Activated CD8-positive, alpha-beta T cell treated with anti-CD3 and anti-CD28 coated beads for 36 hours (primary cell): ENCODE measurements at places on chromosomes 2 and 18. TPM values are rescaled to one million over a fixed set of nuclear protein-coding genes. Genes with fewer than 3 reads are reported as not detected.
A peak's percentile ranks its signal among the peaks of the same experiment; 100 is the strongest.

The FAP gene
- total RNA-seq, result not detected

The CNDP1 gene
- total RNA-seq, result not detected

The OXER1 gene
- total RNA-seq, result not detected

The PSTPIP2 gene
- total RNA-seq, result 17.8 TPM

The ZSWIM2 gene
- total RNA-seq, result not detected

The SH3RF3 gene
- total RNA-seq, result 1.9 TPM

The BOLL gene
- not detected for total RNA-seq

The CD207 gene
- total RNA-seq, result not detected

The MEX3C gene
- total RNA-seq, result 51.5 TPM

The IL36RN gene
- not detected for total RNA-seq

- no peak for DNase-seq
These were observed 826.4 kb downstream of the SOCS6 start for GRCh38 chr18:71115261-71115660.

- no peak for DNase-seq
These were observed 2.3 kb downstream of the IMPA2 start for GRCh38 chr18:11983592-11983991.

DNA sequence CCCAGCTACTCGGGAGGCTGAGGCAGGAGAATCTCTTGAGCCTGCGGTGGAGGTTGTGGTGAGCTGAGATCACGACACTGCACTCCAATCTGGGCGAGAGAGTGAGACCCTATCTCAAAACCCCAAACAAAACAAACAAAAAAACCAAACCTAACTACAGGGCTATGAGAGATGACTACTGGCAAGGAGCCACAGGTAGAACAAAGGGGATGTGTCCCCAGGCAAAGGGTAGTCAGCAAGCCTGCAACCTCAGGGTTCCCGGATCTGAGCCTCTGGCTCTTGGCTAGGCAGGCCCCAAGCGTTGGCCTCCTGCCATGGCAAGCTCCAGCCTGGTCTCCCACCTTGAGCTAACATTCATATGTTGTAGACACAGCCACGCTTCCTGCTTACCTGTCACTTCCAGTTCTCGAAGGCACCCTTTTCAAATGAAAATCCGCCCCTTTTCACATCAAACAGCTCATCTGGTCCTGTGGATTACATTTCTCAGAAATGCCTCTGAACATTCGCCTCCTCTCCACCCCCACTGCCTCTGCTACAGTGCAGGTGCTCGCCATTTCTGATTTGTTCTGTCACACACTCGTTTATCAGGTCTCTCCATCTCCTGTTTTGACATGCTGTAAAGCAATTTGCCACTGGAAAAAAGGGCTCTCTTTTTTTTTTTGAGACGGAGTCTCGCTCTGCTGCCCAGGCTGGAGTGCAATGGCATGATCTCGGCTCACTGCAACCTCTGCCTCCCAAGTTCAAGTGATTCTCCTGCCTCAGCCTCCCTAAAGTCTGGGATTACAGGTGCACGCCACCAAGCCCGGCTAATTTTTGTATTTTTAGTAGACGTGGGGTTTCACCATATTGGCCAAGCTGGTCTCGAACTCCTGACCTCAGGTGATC is 13.1 kb upstream of the ACTR3 start:
- peak; percentile 88 for DNase-seq

GRCh38 chr2:26438926-26439325 is 37.2 kb downstream of the DRC1 start:
- no peak for DNase-seq

DNA sequence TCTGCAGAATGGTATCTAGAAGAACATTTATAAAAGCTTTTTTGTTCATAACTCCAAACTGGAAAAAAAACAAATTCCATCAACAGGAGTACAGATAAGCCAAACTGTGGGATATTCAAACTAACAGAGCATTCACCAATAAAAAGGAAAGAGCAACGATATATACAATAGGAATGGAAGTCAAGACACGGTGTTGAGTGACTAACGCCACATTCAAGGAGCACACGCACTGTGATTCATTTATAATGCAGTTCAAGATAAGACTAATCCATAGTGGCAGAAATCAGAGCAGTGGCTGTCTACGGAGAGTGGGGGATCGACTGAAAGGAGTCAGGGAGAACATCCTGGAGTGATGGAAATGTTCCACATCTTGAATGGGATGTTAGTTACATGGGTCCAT is 70.7 kb downstream of the CABYR start:
- no peak for DNase-seq

GRCh38 chr18:37422116-37422515 is 143.5 kb downstream of the CELF4 start:
- DNase-seq, result no peak

- DNase-seq, result peak; percentile 14
These were observed 51.0 kb downstream of the TSHZ1 start for GRCh38 chr18:75261430-75262223.

DNA sequence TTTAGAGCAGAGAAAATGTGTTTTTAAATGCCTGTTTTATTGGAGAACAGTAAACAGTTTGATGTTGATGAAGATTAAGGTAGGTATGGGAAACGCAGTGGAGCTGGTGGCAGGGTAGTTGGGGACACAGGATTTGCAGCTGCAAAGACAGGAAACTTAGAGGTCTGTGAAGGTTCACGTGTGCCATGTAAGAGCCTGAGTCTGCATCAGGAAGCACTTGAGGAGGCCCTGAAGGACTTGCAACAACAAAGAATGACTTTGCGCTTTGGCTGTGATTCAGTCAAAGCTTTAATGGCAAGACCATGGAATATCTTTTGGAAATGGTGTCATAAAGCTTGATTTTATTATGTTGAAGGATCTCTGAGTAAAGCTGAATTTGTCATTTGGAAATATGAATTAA is 347.6 kb upstream of the KCNJ3 start:
- DNase-seq, result no peak

- no peak for DNase-seq
These were observed 112.5 kb downstream of the EFEMP1 start for GRCh38 chr2:55811048-55811447.

DNA sequence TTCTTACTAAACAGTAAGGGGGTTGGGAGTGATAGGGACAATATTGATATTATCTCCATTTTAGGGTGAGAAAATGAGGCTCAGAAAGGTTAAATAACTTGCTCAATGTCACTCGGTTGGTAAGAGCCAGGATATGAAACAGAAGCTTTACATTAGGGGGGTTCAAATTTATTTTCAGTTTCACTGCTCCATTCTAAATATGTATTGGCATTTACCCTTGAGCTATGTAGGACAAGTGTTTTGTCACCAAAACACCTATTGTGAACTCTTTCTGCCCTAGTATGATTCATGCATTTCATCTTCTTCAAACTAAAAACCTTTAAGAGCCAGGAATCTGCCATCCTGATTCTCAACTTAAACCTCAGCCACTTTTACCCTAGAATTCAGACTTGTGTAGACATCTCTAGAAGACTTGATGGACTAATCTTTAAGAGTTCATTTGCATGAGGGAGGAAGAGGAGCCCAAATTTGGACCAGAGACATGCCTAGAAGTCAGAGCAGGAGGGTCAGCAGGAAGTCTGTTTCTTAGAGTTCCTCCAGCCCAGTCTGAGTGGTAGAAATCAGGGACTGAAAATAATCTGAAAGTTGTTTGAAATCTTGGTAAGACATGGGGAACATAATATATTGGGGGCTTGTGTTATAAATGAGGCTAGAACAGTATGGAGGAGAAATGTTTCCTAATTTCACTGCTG is 129.4 kb upstream of the ATP5MC3 start:
- DNase-seq, result no peak

GRCh38 chr2:39606585-39606984 is 59.1 kb upstream of the TMEM178A start:
- DNase-seq, result no peak

DNA sequence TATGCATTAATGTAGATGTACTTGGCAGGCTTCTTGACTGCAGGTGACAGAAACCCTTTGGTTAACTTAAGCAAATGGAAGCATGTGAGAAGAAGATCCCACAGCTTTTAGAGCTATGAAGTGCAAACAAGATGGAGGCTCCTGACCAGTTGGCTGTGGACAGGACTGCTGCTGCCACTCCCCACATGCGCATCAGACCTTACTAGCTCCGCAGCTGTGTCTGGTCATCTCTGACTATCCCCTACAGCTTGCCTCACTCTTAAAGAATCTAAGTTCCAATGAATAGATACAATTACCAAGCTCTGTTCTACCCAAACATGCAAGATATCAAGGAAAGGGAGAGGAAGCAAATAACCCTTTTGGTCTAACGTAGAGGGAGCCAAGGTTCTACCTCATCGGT is 587.6 kb downstream of the DSC3 start:
- no peak for DNase-seq

DNA sequence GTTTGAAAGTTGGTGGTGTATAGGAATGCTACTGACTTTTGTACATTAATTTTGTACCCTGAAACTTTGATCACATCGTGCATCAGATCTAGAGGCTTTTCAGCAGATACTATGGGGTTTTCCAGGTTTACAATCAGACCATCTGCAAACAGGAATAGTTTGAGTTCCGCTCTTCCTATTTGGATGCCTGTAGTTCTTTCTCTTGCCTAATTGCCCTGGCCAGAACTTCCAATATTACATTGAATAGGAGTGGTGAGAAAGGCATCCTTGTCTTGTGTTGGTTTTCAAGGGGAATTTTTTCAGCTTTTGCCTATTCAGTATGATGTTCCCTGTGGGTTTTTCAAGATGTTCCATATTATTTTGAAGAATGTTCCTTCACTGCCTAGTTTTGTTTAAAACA is 633.5 kb downstream of the KCNJ3 start:
- no peak for DNase-seq

DNA sequence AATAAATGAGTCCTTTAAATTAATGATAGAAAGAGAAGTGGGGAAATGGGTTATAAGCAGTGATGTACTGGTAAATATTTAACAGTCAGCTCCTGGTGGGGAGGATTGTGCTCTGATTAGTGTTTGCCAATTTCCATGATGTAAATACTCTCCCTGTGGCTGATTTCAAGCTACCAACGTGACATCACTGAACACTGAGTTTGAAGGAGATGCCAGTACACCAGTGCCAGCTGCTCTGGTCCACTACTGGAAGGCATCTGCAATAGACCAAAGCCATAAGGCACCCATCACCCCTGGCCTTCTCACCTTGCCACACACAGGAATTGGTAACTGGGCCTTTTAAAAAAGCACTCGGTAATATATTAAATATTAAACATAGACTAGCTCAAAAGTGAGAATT is 77.7 kb downstream of the TGOLN2 start:
- DNase-seq, result no peak

DNA sequence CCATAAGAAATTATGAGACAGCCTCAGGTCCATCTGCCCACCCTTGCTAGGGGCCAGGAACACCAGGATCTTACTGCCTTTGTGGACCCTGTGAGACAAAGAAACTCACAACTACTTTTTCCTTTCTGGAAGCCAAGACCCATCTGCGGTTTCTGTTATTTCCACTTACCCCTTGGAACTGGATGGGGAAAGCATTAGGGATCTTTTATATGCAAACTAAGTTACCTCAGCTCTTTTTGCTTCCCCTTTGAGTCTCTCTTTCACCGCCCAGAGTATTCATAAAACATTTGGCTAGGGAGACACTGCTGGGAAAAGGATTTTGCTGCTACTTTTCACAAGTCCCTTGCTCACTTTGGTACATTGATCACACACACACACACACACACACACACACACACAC is 95.7 kb downstream of the ZNF385B start:
- no peak for DNase-seq

- DNase-seq, result peak; percentile 37
These were observed 756 bp upstream of the NAGK start for GRCh38 chr2:71067567-71068217.
